ENCODE measurements at places on chromosomes 12 and 14.

DNA sequence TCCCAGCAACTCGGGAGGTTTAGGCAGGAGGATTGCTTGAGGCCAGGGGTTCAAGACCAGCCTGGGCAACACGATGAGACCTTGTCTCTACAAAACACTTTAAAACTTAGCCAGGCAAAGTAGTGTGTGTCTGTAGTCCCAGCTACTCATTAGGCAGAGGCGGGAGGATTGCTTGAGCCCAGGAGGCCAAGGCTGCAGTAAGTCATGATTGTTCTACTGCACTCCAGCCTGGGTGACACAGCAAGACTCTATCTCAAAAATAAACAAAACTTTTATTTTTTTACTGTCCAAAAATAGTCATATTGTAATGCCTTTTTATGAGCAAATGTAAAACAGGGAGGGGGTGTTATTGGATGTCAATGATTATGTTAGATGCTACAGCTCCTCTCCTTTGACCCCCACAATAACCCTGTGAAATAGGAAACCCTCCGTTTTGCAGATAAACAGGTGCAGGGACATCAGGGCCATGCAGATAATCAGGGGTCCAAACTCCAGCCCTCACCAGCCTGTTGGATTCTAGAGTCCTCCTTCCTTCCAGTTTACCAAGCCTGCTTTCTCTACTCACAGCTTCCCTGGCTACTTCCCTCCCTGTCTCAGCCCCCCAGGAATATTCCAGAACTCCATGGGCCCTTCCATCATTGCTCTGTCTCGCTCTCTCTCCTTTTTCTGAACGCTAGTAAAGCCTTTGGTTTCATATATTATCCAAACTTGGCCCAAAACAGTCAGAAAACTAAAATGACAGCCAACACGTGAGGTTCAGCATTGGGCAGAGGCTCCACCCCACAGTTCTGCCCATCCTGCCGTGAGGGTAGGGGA lies 5.9 kb upstream of the FBLN5 start:
- no peak for DNase-seq
- H3K4me3 ChIP-seq = no peak overlapping the region
- H3K27ac ChIP-seq = no peak overlapping the region
- peaks cover 14% of the 10 kb centered on the region for H3K27me3 ChIP-seq

GRCh38 chr14:68364792-68365192 lies 428.1 kb downstream of the ZFP36L1 start:
- H3K36me3 ChIP-seq = no peaks in the 10 kb centered on the region
- no peak overlapping the region for H3K4me3 ChIP-seq
- peaks cover 11% of the 10 kb centered on the region for H3K4me1 ChIP-seq
- H3K27me3 ChIP-seq = no peaks in the 10 kb centered on the region
- no peak for DNase-seq

GRCh38 chr14:102988054-102988453 lies 65.6 kb downstream of the AMN start:
- DNase-seq = no peak
- no peaks in the 10 kb centered on the region for H3K36me3 ChIP-seq
- H3K27me3 ChIP-seq = peaks cover 8% of the 10 kb centered on the region
- no peaks in the 10 kb centered on the region for H3K4me1 ChIP-seq
- H3K4me3 ChIP-seq = no peak overlapping the region

- no peak overlapping the region for H3K27ac ChIP-seq
- H3K4me1 ChIP-seq = no peaks in the 10 kb centered on the region
- no peak for DNase-seq
- no peaks in the 10 kb centered on the region for H3K36me3 ChIP-seq
Observed at GRCh38 chr12:102465762-102466560, 14.4 kb downstream of the IGF1 start.
